ENCODE measurements at places on chromosomes 1 and 21. TPM values are rescaled to one million over a fixed set of nuclear protein-coding genes. Genes with fewer than 3 reads are reported as not detected.

Gene CFAP126
- total RNA-seq, result not detected

Gene SGIP1
- total RNA-seq, result 4.3 TPM

Gene PKLR
- total RNA-seq, result not detected

Gene SH2D5
- 9.6 TPM for total RNA-seq

Gene C1QC
- not detected for total RNA-seq

Gene SLC6A9
- total RNA-seq, result 13.9 TPM

Gene KLHL20
- 18.3 TPM for total RNA-seq

Gene BMP8B
- 0.49 TPM for total RNA-seq

Data from mesangial cell (primary cell).